Ovary (tissue), 10 donors: ENCODE measurements at places on chromosomes 6 and 20. TPM values are rescaled to one million over a fixed set of nuclear protein-coding genes. Genes with fewer than 3 reads are reported as not detected.

Gene RRAGD
- 7.9 TPM for total RNA-seq

Gene GJA1
- 74.3 TPM for total RNA-seq

Gene LPA
- 0.80 TPM for total RNA-seq

Gene DACT2
- total RNA-seq: 0.17 TPM

Gene CCDC170
- 7.7 TPM for total RNA-seq

Gene TRIM31
- total RNA-seq: not detected

Gene ELOVL4
- 3.1 TPM for total RNA-seq

Gene GSTA2
- not detected for total RNA-seq

Gene CDH4
- total RNA-seq: 0.15 TPM

Gene ZBP1
- not detected for total RNA-seq

Gene PLCG1
- total RNA-seq: 158 TPM

DNA sequence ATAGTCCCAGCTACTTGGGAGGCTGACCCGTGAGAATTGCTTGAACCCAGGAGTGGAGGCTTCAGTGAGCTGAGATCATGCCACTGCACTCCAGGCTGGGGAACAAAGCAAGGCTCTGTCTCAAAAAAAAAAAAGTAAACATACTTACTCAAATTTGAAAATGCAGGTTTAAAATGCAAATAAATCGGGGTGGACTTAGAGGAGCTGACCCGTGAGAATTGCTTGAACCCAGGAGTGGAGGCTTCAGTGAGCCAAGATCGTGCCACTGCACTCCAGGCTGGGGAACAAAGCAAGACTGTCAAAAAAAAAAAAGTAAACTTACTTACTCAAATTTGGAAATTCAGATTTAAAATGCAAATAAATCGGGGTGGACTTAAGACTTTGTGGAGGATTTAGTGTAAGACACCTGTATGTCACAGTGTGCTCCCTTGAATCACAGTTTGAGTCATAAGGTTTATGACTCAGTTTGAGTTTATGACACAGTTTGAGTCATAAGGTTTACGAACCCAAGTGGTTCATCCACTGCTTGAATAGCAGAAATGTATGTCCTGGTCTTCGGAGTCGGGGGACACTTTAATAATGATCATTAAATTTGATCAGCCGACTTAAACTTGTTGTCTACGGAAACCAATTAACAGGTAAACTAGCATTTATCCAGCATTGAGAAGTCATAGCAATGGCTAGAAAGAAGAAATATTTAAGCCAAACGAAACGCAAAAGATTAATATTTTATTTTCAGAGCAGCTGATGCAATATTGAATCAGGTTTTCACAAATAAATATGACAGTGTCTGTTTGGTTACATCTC, 6.8 kb upstream of the MRPS10 start:
- no peak for DNase-seq
- no peaks in the 10 kb centered on the region for H3K27me3 ChIP-seq
- no peaks in the 10 kb centered on the region for H3K36me3 ChIP-seq
- no peaks in the 10 kb centered on the region for H3K4me1 ChIP-seq
- no peak overlapping the region for H3K27ac ChIP-seq
- H3K4me3 ChIP-seq: no peak overlapping the region

GRCh38 chr6:36682328-36683144, 4.0 kb downstream of the CDKN1A start:
- no peak for DNase-seq
- H3K27ac ChIP-seq: peak overlapping the region; percentile 34
- H3K4me1 ChIP-seq: peaks cover 8% of the 10 kb centered on the region
- no peaks in the 10 kb centered on the region for H3K27me3 ChIP-seq
- no peak overlapping the region for H3K4me3 ChIP-seq
- H3K36me3 ChIP-seq: no peaks in the 10 kb centered on the region

DNA sequence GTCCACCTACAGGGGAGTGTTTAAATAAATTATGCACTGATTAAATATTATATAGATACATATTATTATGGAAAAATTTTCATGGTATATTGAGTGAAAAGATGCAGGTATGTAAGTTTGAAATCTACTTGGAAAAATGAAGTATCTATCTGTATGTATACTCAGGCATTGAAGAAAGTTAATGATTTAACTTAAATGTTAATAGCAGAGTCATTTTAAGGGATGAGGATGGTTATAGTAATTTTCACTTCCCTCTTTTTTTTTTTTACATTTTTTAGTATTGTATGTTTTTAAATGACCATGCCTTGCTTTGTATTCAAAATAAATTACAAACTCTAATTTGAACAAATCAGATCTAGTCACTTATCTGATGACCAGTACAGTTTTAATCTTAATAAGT, 43.2 kb upstream of the NOTCH4 start:
- H3K27me3 ChIP-seq: no peaks in the 10 kb centered on the region
- no peak overlapping the region for H3K4me3 ChIP-seq

- H3K27me3 ChIP-seq: no peaks in the 10 kb centered on the region
- H3K27ac ChIP-seq: no peak overlapping the region
- no peak for DNase-seq
- no peaks in the 10 kb centered on the region for H3K36me3 ChIP-seq
- no peak overlapping the region for H3K4me3 ChIP-seq
- no peaks in the 10 kb centered on the region for H3K4me1 ChIP-seq
These were observed 4.6 kb upstream of the MYB start for GRCh38 chr6:135176464-135176863.

DNA sequence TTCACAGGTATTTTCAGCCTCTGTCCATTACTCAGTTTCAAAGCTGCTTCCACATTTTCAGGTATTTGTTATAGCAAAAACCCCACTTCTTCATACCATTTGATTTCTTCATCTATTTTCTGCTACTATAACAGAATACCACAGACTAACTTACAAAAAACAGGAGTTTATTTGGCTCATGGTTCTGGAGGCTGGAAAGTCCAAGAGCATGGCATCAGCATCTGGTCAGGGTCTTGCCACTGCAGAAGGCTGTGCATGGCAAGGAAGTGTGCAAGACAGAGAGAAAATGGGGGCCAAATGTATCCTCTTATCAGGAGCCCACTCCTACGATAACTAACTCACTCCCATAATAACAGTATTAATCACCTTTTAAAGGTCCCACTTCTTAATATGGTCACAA, 82.8 kb upstream of the FOXA2 start:
- no peaks in the 10 kb centered on the region for H3K36me3 ChIP-seq
- no peak overlapping the region for H3K27ac ChIP-seq
- no peak overlapping the region for H3K4me3 ChIP-seq
- H3K4me1 ChIP-seq: no peaks in the 10 kb centered on the region
- no peaks in the 10 kb centered on the region for H3K27me3 ChIP-seq

GRCh38 chr6:115838763-115839401, 221.8 kb downstream of the FRK start:
- H3K4me1 ChIP-seq: no peaks in the 10 kb centered on the region
- no peak overlapping the region for H3K4me3 ChIP-seq
- DNase-seq: no peak

- no peak overlapping the region for H3K4me3 ChIP-seq
- H3K27me3 ChIP-seq: no peaks in the 10 kb centered on the region
- H3K27ac ChIP-seq: no peak overlapping the region
- DNase-seq: no peak
- no peaks in the 10 kb centered on the region for H3K36me3 ChIP-seq
- H3K4me1 ChIP-seq: no peaks in the 10 kb centered on the region
These were observed 9.3 kb upstream of the PRR18 start for GRCh38 chr6:166317261-166318212.

GRCh38 chr6:6825193-6825784, 236.8 kb downstream of the LY86 start:
- no peaks in the 10 kb centered on the region for H3K36me3 ChIP-seq
- H3K27ac ChIP-seq: no peak overlapping the region
- no peaks in the 10 kb centered on the region for H3K27me3 ChIP-seq
- H3K4me3 ChIP-seq: no peak overlapping the region

DNA sequence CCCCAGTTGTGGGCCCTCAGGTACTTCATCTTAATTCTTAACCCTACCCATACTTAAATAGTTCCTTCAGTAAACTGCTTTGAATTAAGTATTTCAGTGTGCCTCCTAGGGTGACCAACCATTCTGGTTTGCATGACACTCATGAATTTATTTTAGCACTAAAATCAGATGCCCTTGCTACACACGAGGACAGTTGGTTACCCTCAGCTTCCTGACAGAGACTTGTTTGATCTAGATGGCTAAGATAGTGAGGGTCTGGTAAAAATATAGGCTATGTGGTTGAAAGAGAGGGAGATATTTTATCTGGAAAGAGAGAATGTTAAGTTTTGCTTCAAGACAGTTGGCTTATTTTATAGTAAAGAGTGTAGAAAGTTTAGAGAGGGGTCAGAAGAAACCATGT, 10.6 kb downstream of the PGK2 start:
- H3K27me3 ChIP-seq: no peaks in the 10 kb centered on the region
- no peaks in the 10 kb centered on the region for H3K4me1 ChIP-seq
- no peaks in the 10 kb centered on the region for H3K36me3 ChIP-seq
- H3K27ac ChIP-seq: no peak overlapping the region
- no peak for DNase-seq
- H3K4me3 ChIP-seq: no peak overlapping the region

GRCh38 chr6:67768972-67769371, 866.1 kb upstream of the ADGRB3 start:
- H3K36me3 ChIP-seq: no peaks in the 10 kb centered on the region
- no peak for DNase-seq
- no peak overlapping the region for H3K27ac ChIP-seq
- no peaks in the 10 kb centered on the region for H3K27me3 ChIP-seq
- H3K4me3 ChIP-seq: no peak overlapping the region
- H3K4me1 ChIP-seq: no peaks in the 10 kb centered on the region

- no peaks in the 10 kb centered on the region for H3K36me3 ChIP-seq
- H3K27me3 ChIP-seq: no peaks in the 10 kb centered on the region
- H3K4me1 ChIP-seq: no peaks in the 10 kb centered on the region
- DNase-seq: no peak
- H3K27ac ChIP-seq: no peak overlapping the region
- H3K4me3 ChIP-seq: no peak overlapping the region
These were observed 86.0 kb upstream of the TPD52L1 start for GRCh38 chr6:125067552-125067951.

DNA sequence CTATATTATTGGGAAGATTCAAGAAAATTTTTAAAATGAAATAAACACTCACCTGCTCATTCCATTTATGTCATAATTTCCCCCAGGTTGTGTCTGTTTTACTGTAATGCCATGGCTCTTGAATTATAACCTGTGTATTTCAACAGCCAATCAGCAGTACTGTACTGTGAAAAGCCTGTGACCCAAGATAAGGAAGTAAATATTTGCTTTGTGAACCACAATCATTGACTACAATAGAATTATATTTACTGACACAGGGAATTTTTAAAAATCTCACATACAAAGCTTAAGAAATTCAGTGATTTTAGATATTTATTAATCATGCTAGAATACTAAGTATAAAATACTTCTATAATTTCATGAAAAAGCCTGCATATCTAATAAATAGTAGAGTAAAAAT, 6.0 kb downstream of the RGS17 start:
- DNase-seq: no peak
- no peaks in the 10 kb centered on the region for H3K27me3 ChIP-seq
- no peaks in the 10 kb centered on the region for H3K36me3 ChIP-seq
- H3K4me3 ChIP-seq: no peak overlapping the region

GRCh38 chr6:53300656-53301551, 47.8 kb downstream of the ELOVL5 start:
- no peak for DNase-seq
- H3K36me3 ChIP-seq: no peaks in the 10 kb centered on the region

DNA sequence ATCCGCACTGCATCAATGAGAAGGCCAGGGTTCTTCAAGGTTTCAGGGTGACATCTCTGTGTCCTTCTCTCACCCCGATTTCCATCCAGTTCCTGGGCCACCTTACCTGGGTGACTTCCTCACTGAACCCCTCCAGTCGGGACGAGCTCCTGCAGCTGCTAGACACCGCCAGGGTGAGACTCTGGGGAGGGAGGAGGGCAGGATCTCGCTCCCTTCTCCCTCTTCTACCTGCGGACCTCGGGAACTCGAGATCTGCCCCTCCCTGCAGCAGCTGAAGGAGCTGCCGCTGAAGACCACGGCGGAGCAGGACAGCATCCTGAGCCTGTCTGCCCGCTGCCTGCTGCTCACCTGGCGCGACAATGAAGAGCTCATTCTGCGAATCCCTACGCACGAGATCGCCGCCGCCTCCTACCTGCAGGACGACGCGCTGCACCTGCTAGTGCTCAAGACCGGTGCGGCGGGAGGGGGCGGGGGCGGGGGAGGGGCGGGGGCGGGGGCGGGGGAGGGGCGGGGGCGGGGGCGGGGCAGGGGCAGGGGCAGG, 7.5 kb downstream of the CCM2L start:
- H3K36me3 ChIP-seq: no peaks in the 10 kb centered on the region
- H3K27me3 ChIP-seq: peaks cover 2% of the 10 kb centered on the region
- peaks cover 1% of the 10 kb centered on the region for H3K4me1 ChIP-seq

DNA sequence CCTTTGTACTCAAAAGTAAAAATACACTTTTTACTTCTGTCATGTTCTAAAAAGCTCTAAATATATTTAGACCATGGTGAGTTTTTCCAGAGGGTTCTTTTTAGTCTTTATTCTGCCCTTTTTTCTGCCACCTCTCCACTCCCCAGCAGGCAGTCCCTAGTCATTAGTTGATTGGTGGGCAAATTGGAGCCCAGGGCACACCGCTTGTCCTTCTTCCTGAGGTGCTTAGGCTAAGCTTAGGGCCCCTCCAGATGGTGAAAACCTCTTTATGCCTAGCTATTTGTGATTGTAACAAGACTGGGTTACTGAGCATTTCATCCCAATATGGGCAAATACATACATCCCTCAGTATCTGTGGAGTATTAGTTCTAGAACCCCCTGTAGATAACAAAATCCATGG, 6.2 kb downstream of the TREML1 start:
- H3K4me3 ChIP-seq: no peak overlapping the region
- no peaks in the 10 kb centered on the region for H3K36me3 ChIP-seq
- no peaks in the 10 kb centered on the region for H3K27me3 ChIP-seq
- no peaks in the 10 kb centered on the region for H3K4me1 ChIP-seq
- no peak for DNase-seq

DNA sequence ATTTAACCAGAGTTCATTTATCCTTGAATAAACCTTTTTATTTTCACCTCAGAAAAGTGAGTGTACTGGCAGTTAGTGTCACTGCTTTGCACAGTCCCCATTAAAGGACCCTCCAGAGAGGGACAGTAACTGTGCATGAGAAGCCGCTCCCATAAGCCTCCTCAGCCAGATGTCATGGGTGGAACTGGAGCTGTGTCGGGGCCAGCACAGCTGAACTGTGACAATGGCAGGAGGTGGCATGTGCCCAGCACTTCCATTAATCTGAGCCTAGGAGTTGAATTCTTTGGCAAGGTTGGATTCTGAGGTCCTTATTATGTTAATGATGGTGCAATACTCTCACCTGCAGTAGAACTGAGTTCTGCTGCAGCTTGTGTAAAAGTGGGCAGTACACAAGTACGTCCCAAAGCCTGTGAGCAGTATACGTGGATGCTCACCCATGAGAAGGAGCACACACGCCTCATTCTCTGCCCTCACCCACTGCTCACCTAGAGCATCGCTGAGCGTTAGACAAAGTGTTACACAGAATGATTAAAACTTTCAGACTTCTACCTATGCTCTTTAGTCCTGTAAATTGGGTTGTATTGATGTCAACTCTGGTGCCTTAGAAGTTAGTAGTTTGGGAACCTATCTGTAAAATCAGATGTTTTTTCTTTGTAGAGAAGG, 11.9 kb upstream of the CSE1L start:
- no peak overlapping the region for H3K4me3 ChIP-seq
- no peaks in the 10 kb centered on the region for H3K4me1 ChIP-seq
- H3K36me3 ChIP-seq: no peaks in the 10 kb centered on the region
- no peak overlapping the region for H3K27ac ChIP-seq
